A172 (cell line): ENCODE measurements at places on chromosomes 7 and 10. TPM values are rescaled to one million over a fixed set of nuclear protein-coding genes. Genes with fewer than 3 reads are reported as not detected.

CALCR gene
- 0.10 and 0.98 TPM in 2 replicates for total RNA-seq

- no peak for DNase-seq
Measured at GRCh38 chr10:81847675-81848074, 27.3 kb upstream of the NRG3 start.

DNA sequence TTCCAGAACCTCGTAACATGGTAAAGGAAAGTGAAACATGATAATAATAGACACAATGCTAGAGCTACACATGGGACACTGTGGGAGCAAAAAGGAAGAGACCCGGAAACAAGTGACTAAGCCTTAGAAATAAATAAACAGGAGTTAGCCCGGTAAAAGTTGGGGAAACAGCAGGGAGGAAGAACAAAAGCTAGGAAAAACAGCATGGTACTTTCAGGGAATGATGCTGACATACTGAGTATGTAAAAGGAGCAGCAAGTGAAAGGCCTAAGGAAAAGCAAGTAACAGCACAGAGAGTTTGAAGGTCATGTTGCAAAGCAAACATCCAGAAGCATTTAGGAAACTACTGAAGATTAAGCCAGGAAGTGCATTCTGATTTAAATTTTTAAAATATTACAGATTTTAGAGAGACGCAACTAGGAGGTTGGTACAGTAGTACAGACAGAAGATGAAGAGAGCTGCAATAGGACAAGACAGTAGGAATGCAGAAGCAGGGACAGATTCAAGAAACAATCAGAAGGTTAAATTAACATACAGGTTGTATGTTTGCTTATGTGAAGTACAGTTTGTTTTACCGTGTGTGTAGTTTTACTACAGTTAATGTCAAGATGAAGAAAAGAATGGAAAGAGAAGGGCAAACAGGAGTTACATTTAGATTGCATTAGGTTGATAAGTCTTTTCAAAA lies 63.7 kb downstream of the ARHGAP12 start:
- peak; percentile 57 for DNase-seq

- peak; percentile 88 for DNase-seq
Measured at GRCh38 chr7:19958309-19958896, 185.0 kb upstream of the TMEM196 start.

GRCh38 chr10:55485827-55486226 lies 684.8 kb upstream of the PCDH15 start:
- no peak for DNase-seq

DNA sequence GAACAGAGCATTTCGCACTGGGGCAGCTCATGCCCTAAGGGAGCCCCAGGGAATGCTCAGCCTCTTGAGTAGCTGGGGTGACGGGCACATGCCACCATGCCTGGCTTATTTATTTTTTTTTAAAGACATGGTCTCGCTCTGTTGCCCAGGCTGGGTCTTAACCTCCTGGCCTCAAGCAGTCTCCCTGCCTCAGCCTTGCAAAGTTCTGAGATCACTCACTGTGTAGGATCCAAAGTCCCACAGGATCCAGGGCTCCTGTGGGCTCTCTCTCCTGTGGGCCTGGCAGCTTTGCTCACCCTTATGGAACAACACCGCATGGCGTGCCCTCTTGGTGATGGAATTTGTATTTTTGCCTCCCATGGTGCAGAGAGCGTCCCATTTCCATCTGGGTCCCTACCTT lies 34.0 kb downstream of the TMEM120A start:
- no peak for DNase-seq

DNA sequence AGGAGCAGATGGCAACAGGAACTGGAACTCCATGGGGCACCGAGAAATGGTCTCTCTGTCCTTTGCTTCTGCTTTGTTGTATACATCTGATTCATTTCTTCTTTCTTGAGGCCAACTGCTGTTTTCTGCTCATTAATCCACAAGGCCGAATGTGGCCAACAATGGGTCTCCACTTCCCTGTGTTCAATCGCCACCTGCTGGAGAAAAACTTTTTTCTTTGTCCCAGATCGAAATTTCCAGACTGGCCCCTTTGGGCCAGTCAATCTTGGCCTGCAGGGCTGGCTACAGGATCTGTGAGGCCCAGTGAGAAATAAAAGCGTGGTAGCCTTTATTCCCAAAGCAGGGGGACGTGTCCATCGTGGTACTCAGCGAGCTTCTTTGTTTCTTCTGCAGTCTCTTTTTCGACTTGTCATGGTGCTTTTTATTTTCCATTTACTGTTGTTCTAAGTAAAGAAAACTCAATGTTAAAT lies 58.8 kb downstream of the PARP12 start:
- DNase-seq, result peak; percentile 54
